Ovary (tissue), 10 donors: ENCODE measurements at places on chromosomes 2 and 18. TPM values are rescaled to one million over a fixed set of nuclear protein-coding genes. Genes with fewer than 3 reads are reported as not detected.

Gene FHOD3
- total RNA-seq = 9.0 TPM

Gene TACR1
- total RNA-seq = 0.43 TPM

Gene NPHP1
- 4.2 TPM for total RNA-seq

Gene NOSTRIN
- 29.8 TPM for total RNA-seq

Gene DAPL1
- total RNA-seq = 1.6 TPM

Gene EGR4
- not detected for total RNA-seq

Gene PLGLB2
- 2.6 TPM for total RNA-seq

Gene MYL12B
- 176 TPM for total RNA-seq

Gene GPAT2
- total RNA-seq = 8.0 TPM

Gene SCN3A
- total RNA-seq = 3.4 TPM

Gene NR4A2
- 45.6 TPM for total RNA-seq

Gene BZW1
- total RNA-seq = 278 TPM

GRCh38 chr2:95385570-95385984 is 16.9 kb upstream of the FAHD2A start:
- DNase-seq = peak; percentile 51

DNA sequence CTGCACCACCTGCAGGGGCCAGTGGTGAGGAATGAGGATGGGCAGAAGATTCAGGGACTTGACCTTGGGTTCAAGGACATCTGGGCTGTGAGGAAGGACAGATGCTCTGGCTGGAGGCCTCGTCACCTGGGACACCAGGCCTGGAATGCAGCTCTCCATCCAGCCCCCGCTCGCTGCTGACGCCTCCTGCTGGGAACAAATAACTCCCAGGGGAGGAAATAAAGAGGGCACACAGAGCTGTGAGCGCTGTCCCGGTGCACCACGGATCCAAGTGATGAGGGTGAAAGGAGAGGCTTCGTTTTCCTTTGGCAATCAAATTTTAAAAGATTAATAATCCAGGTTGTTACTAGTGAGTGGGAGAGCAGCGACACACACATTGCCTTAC is 368.0 kb upstream of the MYT1L start:
- DNase-seq = no peak

DNA sequence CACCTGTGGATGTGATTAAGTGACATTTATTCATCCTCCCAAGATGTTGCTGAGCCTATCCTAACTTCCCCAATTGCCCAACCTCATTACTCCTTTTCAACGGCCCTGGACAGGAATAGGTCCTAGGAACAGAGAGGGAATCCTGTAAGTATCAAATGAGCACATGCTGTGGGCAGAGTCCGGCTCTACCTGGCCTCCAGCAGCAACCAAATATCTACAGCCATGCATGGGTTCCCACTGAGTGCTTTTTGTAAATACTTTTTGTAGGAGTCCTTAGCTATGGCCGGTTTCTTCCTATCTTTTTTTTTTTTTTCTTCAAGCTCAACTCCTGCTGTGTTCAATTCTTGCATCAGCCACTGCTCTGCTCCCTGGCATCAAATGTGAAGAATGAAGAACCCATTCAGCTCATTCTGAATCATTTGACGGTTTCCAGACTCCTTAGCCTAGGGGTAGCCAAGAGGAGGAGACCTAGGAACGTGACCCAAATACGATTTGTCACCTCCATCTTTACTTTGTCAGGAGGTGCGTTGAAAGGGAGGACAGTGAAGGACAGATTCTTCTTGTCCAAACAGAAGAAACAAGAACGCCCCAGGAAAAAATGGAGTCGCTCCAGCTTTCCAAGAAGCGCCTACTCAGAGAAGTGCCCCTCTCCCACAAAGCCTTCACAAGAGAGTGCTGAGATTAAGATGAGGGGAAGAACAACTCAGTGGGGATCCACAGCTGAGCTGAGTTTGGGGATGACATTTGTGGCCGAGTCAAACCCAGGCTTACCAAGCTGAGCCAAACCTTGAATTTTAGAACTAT is 46.7 kb upstream of the LCLAT1 start:
- no peak for DNase-seq

GRCh38 chr2:44777036-44777435 is 164.5 kb upstream of the SIX3 start:
- DNase-seq = no peak

DNA sequence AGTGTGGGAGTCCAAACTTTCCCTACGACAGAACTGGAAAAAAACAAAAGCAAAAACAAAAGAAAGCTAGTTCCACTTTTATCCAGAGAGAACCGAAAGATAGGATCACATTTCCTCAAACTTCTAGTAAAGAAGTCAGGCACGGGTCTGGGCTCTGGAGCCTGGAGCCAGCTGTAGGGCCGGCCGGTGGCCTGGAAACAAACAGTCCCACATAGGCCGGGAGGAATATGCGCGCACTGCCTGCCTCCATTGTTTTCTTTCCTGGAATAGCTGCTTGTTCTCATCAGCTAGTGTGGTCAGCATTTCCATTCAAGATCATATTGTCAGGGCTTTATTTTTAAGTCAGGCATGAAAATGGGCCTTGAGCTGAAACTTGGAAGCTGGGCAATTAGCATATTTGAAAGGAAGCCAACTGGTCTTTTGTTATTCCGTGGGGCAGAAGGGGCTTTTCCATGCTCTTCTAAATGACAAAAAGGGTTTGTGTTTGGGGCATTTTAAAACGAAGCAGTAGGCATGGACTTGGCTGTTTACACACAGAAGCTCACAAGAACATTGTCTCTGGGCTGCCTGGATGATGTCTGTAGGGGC is 58.7 kb upstream of the RFX8 start:
- DNase-seq = no peak

DNA sequence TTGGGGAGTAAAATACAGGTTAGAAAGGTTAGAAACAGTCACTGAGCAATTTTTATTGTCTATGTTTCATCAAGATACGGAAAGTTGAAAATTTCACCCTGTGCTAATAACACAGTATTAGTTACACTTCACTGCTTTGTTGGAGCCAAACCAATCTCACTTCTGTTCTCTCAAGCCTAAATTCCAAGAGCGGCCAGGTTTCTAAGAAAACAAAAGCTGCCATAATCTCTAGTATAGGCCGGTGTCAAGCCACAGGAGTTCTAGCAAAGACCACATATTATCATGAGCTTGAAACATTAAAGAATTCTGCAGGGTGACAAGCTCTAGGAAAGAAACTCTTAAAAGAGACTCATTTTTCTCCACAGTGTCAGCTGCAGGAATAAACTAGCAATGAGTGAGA is 128.7 kb downstream of the TXNL1 start:
- DNase-seq = no peak

DNA sequence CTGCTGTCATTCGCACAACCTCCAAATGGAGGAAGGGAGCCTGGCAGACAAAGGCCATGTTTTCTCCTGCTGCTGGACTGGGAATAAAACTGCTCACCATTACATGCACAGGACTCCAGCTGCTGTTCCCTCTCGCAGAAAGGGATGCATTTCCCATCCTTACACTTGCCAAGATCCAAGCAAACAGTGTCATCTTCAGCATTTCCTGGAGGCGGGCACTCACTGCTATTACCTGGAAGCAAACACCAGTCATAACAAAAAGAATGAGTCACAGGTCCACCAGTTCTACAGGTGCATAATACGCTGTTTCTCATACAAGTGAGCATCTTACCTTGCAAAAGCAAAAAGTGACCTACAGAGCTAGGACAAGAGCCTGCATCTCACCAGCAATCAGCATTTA is 22.7 kb downstream of the IAH1 start:
- DNase-seq = no peak

DNA sequence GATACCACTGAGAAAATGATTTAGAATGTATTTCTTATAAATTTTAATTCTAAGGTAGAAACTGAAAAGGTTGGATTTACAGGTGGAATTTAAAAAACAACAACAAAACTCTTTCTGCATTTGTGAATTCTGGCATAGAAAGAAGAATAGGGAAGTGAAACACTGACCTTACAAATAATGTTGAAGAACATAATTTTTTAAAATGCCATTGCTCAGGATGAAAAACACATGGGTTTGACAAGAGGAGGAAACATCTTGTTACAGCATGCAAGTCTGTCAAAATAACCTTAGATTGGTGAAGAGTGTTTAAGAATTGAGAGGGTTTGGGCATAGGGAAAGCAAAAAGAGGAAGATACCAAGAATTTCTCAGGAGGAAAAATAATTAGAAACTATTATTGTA is 184.3 kb downstream of the UBE2E3 start:
- DNase-seq = no peak

GRCh38 chr2:18047213-18047611 is 168.7 kb downstream of the KCNS3 start:
- DNase-seq = no peak

GRCh38 chr2:23157812-23158211 is 227.2 kb upstream of the KLHL29 start:
- DNase-seq = no peak

DNA sequence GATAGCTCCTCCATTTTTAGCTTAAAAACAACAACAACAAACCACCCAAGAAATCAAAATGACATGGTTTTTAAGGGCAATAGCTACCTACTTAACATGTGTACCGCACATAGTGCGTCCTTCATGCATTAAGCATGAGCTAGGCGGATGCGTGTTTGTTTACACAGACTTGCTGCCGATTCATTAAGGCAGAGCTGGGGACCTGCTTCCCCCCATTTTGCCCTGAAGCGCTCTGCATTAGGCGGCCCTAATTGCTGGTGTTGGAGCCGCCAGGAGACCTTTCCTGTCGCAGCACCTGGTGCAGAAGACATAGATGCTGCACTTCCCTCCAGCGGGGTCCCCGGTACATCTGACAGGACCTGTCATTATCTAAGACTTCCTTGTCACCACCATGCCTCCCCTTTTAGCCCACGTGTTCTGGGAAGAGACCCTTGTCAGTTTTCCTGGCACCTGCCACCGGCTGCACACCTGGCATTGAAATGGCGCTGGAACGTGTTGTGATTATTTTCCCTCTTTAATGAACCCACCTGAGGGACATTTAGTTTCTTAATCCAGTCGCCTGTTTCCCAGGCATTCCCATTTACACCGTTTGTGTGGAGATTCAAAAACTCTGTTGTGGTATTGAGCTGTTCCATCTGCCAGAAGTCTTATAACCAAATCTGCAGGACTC is 261.1 kb upstream of the RAB12 start:
- DNase-seq = no peak

GRCh38 chr18:40532046-40532445 is 1423.0 kb upstream of the PIK3C3 start:
- no peak for DNase-seq

GRCh38 chr2:1656326-1656960 is 87.9 kb downstream of the PXDN start:
- no peak for DNase-seq

- DNase-seq = no peak
These were observed 45.5 kb upstream of the MSH2 start for GRCh38 chr2:47357483-47357882.
